Stimulated activated naive CD4-positive, alpha-beta T cell (primary cell): ENCODE measurements at places on chromosomes 11 and 22.

DNA sequence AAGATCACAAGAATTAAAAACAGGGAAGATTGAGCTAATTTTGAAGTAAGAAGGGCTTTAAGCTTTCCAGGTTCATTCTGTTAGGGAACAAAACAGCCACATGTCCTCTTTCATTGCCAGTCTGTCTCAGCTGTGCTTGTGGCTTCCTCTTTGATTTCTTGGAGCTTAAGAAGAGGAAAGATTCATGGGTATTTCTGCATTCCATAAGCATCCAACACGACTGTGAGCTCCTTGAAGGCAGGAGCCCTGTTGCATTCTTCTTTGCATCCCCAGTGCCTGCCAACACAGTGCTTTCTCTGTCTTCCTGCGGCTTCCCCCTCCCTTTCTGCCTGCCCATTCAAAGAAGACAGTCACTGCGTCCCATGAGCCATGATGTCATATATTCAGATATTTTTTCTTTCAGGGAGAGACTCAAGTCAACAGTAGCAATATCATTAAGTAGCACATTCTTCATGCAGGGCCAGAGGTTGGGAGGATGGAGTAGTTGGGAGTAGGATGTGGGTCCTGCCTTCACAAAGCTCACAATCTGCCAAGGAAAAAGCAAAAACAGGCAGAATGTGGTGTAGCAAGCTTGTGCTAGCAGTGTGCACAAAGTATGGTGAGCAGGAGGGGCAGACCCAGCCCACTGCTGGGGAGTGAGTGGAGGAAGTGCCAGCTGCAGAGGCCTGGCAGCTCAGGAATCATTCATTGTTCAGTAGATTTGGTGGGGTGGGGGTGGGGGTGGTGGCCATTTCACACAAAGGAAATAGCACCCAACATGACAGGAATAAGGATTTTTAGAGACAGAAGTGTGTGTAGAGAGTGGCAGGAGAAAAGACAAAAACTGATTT is 162.1 kb upstream of the RASSF10 start:
- DNase-seq, result no peak

DNA sequence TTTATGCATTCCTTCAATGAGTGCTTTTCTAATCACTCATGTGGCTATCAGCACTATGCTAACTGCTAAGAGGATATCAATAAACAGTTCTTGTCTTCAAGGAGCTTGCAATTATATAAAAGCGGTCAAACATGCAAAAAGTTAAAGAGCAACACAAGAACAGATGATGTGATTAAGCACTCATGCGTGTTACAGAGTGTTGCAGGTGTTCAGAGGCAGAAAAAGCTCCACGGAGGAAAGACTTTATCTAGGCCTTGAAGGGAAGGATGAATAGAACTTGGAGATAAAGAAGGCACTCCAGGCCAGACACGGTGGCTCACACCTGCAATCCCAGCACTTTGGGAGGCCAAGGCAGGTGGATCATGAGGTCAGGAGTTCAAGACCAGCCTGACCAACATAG is 13.6 kb downstream of the CD3E start:
- no peak for DNase-seq

DNA sequence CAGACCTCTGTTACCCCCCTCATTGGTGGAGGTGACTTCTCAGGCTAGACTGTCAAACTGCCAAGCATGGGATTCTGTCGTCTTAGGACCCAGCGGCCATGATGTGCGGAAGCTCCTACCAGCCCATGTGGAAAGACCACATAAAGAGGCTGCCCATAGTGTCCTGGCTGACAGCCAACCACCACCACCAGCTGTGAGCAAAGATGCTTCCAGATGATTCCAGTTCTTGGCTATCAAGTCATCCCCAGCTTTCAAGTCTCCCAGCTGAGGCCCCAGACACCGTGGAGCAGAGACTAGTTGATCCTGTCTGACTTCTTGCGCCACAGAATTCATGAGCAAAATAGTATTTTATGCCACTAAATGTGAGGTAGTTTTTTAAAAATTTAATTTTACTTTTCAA is 32.9 kb downstream of the SCUBE1 start:
- no peak for DNase-seq

DNA sequence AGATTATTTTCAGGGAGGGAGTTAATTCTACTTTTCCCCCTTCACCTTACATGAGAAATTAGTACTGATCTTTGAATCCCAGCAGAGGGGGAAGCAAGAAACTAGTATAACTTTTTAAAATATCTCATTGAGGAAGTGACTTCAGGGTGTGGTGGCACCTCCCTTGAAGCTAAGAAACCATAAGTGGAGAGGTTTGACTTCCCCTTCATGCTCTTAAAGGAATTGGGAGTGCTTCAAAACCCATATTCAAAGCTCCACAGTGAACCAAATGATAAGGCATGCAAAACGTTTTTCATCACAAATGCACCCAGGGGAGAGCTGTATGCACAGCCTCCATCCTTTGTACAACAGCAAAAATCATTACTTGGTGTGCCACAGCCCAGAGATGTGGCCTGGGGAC is 540 bp downstream of the MS4A14 start:
- no peak for DNase-seq

GRCh38 chr11:57566905-57567514 is 462 bp downstream of the UBE2L6 start:
- DNase-seq, result peak; percentile 49

DNA sequence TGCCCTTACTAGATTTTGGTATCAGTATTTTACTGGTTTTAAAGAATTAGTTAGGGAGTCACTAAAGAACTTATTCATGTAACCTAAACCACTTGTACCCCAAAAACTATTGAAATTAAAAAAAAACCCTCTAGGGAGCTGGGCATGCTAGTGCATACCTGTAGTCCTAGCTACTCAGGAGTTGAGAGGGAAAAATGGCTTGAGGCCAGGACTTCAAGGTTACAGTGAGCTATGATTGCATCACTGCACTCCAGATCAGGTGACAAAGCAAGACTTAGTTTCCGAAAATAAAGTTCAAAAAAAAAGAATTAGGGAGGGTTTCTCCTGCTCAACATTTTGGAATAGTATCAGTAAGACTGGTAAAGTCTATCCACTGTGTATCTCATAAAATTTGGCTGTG is 364.4 kb upstream of the LUZP2 start:
- DNase-seq, result no peak

DNA sequence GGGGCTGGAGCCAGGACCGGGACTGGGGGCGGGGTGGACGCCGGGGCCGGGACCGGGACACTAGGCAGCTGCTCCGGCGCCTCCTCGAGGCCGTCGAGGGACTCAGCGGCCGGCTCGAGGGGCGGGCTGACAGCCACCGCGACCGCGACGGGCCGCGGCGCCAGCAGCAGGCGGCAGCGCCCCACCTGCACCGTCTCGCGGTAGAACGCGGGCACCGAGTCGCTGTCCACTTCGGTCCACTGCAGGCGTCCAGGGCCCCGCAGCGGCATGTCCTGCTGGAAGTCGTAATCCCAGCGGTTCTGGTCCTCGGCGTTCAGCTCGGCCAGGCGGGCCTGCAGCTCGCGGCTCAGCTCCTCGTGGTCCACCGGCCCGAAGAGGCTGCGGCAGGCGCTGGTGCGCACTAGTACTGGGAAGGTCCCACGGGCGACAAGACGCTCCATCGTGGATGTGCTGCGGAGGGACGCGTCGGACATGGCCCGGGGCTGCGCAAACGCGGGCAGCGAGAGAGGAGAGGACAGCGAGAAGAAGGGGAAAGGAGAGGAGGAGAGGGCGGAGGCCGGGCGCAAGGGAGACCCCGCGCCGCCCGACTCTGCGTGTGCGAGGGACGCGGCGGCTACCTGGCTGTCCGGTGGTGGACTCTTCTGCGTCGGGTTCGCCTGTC is 428 bp downstream of the CDKN1C start:
- no peak for DNase-seq

DNA sequence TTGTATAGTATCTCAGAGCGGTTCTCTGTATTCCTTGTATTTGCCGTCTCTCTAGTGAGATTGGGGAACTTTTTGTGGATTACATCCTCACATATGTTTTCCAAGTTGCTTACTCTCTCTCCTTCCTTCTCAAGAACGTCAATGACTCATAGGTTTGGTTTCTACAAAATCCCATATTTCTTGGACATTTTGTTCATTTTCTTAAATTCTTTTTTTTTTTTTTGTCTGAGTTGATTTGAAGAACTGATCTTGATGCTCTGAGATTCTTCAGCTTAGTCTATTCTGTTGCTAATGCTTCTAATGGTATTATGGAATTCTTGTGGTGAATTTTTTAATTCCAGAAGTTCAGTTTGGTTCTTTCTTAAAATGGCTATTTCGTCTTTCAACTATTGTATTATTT is 28.4 kb upstream of the SLN start:
- no peak for DNase-seq

- no peak for DNase-seq
These were observed 26.1 kb downstream of the PTPRJ start for GRCh38 chr11:48006301-48006992.

- no peak for DNase-seq
These were observed 339.9 kb downstream of the SOX6 start for GRCh38 chr11:16016468-16016829.

- DNase-seq, result no peak
These were observed 35.1 kb downstream of the RPL3 start for GRCh38 chr22:39284142-39284980.

GRCh38 chr11:100419518-100419917 is 267.6 kb upstream of the ARHGAP42 start:
- DNase-seq, result no peak

- DNase-seq, result no peak
These were observed 13.7 kb upstream of the CDKN1C start for GRCh38 chr11:2899080-2899783.

DNA sequence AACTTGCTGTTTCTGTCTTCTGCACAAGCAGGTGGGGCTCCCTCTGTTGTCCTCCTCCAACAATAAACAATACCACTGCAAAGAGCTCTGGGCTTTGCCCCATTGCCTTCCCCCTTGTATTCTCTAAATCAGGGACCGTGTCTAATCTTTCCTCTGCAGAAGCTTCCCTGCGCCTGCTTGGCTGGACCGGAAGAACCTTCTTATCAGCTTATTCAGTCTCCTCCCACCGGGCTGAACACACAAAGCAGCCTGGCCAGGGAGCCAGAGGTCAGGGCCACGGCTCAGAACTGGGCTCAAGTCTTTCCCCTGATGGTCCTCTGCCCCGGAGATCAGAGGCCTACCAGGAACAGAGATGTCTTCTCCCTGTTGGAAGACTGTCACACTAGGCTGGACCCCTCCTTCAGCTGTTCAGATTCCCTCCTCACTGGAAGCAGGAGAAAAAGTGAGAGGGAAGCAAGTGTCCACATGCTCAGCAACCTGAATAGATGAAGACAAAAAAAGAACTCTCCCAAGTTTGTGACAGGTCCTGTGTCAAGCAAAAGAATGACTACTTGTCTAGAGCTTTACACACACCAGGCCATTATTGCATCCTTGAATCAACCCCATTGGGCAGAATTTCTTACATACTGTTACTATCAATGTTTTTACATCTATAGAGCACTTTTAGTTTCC is 63.7 kb downstream of the RAB30 start:
- no peak for DNase-seq

DNA sequence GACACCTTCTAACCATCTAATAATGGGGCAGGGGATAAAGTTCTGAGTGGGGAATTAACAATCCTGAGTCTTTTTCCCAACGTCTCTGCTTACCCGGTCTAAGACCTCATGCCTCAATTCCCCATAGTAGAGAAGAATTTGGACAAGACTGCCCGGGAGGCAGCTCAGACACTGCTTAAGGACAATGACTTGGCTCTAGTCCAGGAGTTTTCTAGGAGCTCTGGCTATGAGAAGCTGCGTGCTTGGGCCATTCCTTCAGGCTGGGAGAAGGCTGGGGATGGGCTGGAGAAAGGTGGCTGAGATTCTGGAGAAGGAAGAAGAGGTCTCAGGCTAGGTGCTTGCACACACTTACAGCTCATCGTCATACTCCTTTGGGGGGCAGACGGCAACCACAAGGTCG is 19.8 kb upstream of the ABCC8 start:
- no peak for DNase-seq

DNA sequence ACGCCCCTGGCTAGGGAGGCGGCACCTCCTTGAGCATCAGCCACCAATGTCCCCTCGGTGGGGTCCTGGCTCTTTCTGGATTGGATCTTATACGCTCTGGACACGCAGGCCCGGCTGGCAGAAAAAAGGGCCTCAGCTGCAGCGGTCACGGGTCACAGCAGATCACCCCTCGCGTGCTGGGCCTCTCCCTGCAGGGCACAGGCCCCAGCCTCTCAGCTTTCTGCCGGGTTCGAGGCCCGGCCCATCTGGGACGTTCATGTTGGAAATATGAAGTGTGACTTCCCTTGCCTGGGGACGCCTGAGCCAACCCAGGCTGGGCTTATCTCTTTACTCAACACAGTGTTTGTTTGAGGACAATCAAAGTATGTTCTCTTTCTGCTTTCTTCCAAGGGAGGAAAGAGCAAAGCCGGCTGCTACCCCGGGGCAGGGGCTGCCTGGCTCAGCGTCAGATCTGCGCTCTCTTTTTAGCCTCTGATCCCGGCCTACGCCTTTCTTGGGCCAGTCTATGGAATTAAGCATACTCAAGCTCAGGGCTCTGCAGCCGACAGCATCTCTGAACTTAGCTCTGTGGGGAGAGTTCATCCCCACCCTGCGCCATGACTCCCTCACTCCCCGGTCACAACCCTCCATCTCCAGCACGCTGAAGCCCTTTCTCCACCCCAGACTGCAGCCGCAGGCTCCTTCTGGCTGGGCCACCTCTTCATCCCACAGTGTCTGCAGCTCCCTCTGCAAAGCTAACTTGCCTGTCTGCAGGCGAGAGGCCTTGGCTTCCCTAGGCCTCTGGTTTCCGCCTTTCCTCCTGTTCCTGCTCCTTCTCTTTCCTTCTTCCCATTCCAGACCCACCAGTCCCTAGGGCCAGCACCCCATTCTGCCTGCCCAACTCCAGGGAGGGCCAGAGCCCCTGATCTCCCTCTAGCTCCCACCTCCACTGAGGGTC is 38.8 kb downstream of the ADAMTS15 start:
- DNase-seq, result no peak

DNA sequence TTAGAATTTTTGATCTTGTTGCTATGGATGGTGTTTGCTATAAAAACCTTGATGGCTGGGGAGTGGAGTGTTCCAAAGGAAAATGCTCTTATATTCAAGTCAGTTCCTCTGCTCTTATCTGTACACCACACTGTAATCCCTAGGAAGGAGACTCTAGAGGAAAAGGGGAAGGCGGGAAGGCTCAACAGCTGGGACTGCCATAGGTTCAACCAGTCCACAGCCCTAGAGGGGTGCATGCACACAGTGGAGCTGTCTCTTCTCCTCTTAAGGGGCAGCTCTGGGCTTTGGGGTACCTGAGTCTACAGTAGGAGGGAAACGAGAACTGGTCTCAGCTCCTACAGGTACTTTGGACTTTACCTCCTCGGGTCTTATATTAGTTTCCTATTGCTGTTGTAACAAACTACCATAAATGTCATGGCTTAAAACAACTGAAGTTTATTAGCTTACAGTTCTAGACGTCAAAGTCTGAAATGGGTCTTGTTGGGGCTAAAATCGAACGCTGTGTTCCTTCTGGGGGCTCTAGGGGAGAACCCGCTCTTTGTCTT is 77.2 kb upstream of the ZBED5 start:
- no peak for DNase-seq

DNA sequence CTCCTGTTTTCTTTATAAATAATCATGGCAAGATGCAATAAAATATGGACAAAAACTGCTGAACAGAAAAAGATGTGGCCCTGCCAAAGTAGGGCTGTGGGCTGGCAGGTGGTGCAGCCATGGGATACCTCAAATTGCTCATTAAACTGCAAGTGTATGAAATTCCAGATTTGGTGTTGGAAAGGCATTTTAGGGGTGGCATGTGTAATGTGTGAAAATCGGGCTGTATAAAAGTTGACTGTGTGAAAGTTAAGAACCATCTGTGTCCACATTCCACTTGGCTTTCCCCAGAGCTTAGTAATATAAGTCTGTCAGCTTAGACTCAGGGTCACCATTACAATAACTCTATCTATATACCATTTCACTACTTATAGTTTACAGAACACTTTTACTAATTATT is 34.8 kb upstream of the FZD4 start:
- no peak for DNase-seq

GRCh38 chr11:14258221-14258935 is 100.6 kb downstream of the RRAS2 start:
- no peak for DNase-seq
